ENCODE measurements at places on chromosomes 5 and 9. TPM values are rescaled to one million over a fixed set of nuclear protein-coding genes. Genes with fewer than 3 reads are reported as not detected.

DNA sequence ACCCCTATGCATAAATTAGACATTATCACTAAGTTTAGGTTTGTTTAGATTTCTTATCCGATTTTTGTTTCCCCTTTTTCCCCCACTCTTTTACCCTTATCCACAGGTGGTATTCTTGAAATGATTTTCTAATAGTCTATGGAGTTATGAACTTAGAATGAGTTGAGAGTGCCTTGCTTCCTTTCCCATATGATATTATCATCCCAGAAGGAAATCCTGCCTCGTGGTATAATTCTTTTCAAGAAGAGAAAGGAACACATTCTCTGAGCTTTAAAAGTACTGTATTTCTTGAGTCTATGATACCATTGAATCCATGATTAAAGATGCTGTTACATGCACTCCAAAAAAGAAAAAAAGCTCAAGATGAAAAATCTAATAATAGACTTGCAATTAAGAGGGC lies 76.9 kb upstream of the ADAMTSL1 start:
- no peak for DNase-seq

Gene CCDC180
- 7.5 TPM for polyA plus RNA-seq

- no peak for DNase-seq
Observed at GRCh38 chr5:65508978-65509377, 27.3 kb upstream of the ADAMTS6 start.

Gene SLC34A1
- not detected for polyA plus RNA-seq

DNA sequence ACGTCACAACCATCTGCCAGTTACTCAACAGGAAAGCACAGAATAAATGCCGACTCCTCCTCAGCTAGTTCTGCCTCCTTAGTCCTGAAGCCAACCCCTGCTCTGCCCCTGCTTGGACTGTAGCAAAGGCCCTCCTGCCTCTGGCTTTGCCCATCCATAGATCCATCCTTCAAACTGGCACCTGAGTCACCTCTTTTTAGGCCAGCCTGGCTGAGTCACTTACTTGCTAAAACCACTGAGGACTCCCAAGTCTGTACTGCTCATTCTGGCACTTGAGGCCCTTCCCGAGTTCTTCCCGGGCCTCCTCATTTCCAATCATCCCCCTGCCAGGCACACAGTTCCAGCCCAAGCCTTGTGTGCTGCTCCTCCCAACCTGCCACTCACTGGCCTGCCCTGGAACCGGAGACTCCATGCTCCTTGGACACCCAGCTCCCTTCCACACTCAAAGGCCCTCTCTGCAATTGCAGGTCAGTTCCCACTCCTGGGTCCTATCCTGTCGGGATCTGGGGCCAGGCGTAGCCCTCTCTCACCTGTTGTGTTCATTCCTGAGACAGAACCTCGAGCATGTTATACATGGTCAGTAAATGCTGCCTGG lies 220.1 kb downstream of the DAB2IP start:
- DNase-seq, result no peak

Gene PFDN1
- 69.4 TPM for polyA plus RNA-seq

DNA sequence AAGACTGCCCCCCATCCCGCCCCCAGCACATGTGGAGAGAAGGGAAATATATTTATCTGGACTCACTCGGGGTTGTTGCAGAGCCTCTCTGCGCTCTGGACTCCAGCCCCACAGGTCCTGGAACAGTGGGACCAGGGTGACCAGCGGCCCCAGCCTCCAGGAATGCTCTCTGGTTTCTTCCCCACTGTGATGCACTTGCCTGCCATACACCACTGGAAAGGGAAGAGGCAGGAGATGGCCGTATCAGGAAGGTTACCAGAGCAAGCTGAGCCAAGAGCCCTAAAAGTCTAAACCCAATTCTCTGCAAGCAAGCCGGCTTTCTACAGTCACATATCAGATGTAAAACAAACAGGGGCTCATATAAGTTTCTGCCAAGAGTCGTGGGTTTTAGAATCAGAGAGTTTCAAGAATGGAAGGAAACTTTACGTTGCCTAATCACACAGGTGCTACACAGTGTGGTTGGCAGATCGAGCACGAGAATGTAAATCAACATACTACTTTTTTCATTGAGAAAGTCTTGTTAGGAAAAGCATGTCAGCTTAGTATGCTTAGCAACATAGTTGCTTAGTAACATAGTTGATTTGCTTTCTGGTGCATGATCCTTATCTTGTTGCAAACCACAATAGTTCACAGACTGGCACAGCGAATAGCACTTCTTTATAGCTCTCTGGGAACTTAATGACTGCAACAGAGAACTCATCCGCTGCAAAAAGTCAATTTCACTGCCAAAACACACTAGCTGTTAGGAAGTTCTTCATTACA lies 201.2 kb downstream of the TARS1 start:
- DNase-seq, result no peak

Gene LTC4S
- 2.0 TPM for polyA plus RNA-seq

DNA sequence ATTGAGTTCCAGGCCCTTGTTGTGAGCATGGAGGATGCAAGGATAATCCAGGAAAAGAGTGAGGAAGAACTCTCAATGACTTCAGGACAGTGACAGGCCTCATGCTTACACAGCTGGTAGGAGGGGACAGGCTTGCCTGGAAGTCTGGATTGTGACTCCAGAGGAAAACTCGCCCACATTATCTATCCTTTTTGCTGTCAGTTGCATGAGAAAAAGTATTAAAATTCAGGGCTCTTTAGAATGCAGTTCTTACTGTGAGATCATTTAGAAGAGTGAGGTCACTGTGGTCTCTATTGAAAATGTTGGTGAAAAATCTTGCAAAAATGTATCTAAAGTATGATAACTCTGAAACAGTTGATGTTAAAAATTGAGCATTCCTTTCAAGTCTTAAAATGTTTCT lies 30.5 kb downstream of the NTRK2 start:
- no peak for DNase-seq

Gene TOMM5
- polyA plus RNA-seq, result 102 TPM

Gene TRIM36
- polyA plus RNA-seq, result 3.2 TPM

DNA sequence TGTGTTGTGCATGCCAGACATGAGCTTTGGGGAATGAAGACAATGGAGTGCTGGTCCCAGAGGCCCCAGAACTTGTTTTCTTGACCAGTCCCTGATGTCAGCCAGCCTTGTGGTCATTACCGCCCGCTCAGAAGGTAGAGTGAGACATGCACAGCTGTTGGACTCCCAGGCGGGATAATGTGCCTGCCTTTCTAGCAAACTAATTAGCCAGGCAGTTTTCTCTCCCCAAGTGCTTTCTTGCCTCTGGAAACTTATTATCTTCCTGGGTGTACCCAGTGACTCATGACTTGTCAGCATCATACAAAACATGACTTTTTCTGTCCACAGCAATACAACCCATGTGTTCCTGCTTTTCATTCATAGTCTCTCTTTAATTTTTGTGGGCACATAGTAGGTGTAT lies 131.1 kb downstream of the RMI1 start:
- no peak for DNase-seq

- no peak for DNase-seq
Observed at GRCh38 chr9:82127465-82127864, 138.9 kb downstream of the SPATA31D1 start.

Gene SHROOM1
- 1.8 TPM for polyA plus RNA-seq

Gene BRD9
- 29.6 TPM for polyA plus RNA-seq
